ENCODE measurements at places on chromosomes 4 and X.

GRCh38 chr4:7831330-7831729 lies 108.3 kb downstream of the AFAP1 start:
- peak; percentile 61 for DNase-seq

DNA sequence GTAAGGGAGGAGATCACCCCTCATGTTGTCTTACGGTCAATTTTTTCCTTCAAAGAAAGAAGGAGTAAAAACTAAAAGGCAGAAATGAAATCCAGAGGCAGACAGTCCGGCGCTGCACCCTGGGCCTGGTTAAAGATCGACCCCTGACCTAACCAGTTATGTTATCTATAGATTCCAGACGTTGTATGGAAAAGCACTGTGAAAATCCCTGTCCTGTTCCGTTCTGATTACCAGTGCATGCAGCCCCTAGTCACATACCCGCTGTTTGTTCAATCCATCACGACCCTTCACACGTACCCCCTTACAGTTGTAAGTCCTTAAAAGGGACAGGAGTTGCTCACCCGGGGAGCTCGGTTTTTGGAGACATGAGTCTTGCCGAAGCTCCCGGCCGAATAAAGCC lies 105.6 kb upstream of the JADE1 start:
- DNase-seq = no peak

DNA sequence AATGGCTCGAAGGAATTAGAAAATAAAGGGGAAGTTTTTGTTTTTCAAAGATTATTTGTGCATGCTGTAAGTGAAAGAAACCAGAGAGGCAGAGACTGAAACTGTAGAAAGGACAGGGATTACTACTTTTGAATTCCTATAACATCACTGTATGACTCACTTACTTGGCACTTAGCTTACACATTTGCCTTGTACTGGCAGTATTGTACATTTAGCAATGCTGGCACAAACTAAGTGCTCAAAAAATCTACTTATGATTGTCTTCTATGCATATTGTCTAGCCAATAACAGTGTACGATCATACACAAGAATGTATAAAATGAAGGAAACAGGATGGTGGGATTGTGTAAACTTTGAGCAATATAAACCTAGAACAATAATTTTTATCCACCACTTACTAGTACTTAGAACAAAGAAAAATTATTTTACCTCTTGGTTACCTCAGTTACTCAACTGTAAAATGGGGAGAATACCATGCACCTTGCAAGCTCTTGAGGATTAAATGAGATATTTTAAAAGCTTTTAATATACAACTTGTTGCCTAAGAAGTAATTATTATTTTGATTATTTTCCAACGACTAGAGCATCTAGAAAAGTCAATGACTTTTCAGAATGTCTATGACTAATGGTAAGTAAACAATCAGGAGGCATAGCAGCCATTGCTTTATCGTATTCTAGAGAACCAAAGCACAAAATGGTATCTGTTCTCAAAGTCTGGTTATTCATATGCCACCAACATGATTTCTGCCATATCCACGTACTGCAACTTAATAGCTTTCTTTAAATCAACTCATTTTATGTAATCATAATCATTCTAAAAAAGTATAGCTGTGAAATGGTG lies 4.7 kb downstream of the FAM120C start:
- DNase-seq = peak; percentile 81

DNA sequence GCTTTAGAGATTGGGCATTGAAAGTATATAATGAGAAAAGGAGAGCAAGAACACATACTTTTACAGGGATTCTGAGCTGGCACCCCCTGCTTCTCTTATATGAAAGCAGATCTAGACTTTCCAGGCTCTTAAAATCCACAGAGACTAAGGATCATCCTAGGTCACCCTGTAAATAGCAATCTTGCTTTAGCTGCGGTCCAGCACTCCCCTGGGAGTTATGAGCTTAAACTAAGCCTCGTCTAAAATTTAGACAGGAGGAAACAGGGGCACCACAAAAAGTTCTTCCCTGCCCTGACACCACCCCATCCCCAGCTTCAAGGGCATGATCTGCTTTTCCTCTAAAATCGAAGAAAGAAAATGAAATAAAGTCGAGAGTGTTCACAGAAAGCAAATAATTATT lies 143.3 kb upstream of the KCNIP4 start:
- DNase-seq = no peak

DNA sequence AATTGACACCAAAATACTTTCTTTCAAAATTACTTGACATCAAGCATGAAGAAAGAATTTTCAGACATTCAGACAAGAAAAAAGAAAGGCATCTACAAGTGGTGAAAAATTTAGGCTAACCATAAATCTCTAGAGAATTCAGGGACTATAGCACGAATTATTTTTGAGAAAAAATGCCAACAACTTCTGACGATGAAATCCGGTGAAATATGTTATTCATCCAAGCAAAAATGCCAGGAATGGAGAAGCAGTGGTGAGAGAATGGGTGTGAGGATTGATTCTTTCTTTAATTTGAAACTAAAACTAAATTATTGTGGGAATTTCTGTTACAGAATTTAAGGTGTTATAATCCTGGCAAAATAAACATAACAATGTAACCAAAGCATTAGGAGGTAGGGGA lies 69.4 kb upstream of the SORBS2 start:
- DNase-seq = no peak

DNA sequence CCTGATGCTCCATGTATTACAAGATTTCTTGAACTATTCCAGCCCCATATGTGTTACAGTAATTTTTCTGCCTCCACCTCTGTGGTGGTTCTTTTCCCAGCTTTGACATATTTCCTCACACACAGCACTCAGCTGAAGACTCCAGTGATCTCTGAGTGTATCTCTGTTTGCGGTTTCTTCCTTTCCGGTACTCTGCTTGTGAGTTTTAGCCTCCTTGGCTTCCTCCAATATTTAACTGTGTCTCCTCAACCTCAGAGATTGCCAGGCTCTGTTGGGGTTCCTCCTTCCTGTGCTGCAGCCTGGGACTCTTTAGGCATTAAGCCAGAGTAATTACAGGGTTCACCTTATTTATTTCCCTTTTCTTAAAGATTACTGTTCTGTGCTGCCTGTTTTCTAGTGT lies 73.2 kb downstream of the NFKB1 start:
- no peak for DNase-seq

- peak; percentile 46 for DNase-seq
These were observed 219.0 kb downstream of the TLL1 start for GRCh38 chr4:166091912-166092510.

- peak; percentile 52 for DNase-seq
These were observed 94.4 kb upstream of the CLCN4 start for GRCh38 chrX:10062352-10062751.

- no peak for DNase-seq
These were observed 38.6 kb downstream of the MND1 start for GRCh38 chr4:153383131-153383530.

DNA sequence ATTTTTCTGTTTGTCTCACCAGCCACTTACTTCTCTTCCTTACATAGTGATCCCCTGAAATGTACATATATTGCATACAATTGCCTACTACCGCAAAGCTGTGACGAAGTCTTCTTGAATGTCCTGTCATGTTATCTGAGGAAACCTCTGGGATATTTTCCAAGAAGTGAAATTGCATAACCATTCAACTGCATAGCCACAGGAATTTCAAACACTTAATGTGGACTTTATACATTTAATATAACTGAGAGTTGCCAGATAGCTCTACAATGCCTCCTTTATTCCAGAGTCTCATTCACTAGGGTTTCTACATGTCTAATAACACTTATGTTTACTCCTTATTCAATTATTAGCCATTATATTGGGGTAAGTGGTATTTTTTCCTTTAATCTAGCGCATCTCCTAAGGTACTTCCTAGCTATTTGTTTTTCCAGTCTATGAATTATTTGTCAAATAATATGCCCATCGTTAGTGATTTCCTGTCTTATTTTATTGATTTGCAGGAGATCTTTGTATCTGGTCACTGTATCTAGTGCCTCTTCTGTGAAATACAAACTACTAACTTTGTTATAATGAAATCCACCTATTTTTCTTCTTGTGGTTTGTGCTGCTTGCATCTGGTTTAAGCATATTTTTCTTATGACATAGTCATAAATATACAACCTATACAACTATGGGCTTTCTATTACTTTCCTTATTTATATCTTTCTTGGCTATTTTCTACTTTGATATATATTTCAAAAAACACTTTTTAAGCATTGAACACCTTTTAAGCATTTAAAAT lies 69.2 kb upstream of the GRID2 start:
- peak; percentile 99 for DNase-seq

- DNase-seq = no peak
These were observed 7.4 kb downstream of the BDH2 start for GRCh38 chr4:103092245-103092644.

- DNase-seq = no peak
These were observed 11.4 kb downstream of the ASIC5 start for GRCh38 chr4:155854582-155855226.

DNA sequence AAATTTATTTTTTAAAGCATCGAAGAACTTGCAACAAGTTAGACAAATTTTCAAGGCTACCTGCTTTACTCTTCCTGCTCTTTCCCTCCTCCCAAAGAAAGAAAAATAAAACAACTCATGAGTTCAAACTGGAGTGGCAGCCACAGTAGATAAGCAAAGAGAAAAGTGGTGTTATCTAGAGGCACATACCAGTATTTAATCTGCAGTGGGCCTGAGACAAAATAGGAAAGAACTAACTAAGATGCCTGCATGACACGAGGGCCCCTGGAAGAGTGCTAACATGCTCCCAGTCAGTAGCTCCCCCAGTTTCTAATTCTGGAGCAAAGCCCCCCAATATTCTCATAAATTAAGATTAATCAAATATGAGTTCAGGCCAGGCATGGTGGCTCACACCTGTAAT lies 7.9 kb downstream of the ARL9 start:
- no peak for DNase-seq

DNA sequence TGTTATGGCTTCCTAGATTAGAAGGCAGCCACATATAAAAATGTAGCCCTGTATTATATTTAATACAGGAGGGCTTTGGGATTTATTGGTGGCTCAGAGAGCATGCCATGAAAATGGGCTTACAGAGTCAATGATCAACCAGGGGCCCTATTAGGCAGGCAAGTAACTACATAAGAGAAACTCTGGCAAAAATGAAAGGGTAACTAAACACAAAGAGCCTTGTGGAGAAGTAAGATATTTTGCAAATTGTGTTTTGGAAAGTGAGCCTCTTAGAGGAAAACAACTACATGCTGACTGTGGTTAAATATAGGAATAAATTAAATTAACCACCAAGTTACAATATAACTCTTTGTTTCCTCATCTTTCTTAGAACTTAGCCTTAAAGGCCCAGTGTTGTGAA lies 5.5 kb downstream of the SAT1 start:
- no peak for DNase-seq

- no peak for DNase-seq
These were observed 133.6 kb upstream of the RASGEF1B start for GRCh38 chr4:81605271-81605670.

- no peak for DNase-seq
These were observed 43.2 kb upstream of the NKX1-1 start for GRCh38 chr4:1449475-1449832.

- peak; percentile 62 for DNase-seq
These were observed 108.6 kb downstream of the PPP3CA start for GRCh38 chr4:101238706-101239105.

DNA sequence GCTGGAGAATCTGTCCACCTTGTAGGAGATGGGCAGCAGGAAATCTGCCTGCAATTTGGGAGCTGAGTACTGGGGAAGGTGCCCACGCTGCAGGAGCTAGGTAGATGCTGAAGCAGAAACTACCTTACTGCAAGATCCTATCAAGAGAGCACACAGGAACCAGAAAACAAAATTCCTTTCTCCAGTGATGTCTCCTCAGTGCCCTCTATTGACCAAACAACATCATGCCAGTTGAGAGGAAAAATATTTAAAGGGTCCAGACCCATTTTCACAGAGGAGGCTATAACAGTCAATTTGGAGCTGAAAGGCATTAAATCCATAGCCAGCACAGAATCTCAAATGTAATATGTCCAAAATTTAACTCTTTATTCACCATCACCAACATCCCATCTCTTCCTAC lies 406.8 kb downstream of the SLITRK2 start:
- DNase-seq = no peak

GRCh38 chrX:151830911-151831310 lies 81.8 kb upstream of the MAGEA4 start:
- DNase-seq = no peak

DNA sequence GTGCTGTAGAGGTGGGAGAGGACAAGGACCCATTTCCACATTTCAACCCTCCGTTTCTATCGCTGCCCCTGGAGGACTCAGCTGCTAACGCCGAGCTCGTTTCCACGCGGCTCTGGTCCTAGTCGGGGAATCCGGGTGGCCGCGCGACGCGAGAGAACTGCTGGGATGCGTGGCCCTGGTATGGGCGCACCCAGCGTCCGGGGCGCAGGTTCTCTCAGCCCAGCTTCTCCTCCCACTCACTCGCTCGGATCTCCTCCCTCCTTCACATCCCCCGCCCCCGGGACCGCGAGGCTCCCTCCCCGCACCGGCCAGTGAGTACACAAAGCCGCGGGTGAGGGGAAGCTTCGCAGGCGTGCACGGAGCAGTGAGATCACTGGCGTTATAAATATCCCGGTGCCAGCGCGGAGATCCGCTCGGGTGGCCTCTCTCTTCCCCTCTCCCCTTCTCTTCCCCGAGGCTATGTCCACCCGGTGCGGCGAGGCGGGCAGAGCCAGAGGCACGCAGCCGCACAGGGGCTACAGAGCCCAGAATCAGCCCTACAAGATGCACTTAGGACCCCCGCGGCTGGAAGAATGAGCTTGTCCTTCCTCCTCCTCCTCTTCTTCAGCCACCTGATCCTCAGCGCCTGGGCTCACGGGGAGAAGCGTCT lies at the start of gene FGF5:
Gene FGF5 (plus strand): TSS at position 412 of the 649 bp plus-strand sequence. CDS start 161 bp downstream, at position 573.
- DNase-seq = peak; percentile 73

- DNase-seq = no peak
These were observed 19.6 kb downstream of the MPP1 start for GRCh38 chrX:154785716-154786115.

- DNase-seq = peak; percentile 45
These were observed 115.9 kb downstream of the GPAT3 start for GRCh38 chr4:83651846-83652245.

DNA sequence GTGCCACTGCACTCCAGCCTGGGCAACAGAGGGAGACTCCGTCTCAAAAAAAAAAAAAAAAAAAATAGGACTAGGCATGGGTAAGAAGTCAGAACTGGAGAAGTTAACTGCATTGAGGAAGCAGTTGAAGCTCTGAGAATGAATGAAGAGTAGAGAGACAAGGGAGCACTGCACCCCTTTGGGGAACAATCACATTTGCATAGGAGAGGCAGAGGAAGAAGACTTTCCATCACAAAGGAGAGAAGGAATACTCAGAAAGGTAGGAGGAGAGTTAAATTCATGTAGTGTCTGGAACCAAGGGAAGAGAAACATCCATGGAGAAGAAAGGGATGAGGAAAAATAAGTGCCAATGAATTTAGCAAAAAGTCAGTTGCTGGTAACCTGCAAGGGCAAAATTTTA lies 72.4 kb downstream of the GPC3 start:
- no peak for DNase-seq

GRCh38 chr4:68864438-68865187 lies 48.8 kb downstream of the UGT2B10 start:
- DNase-seq = peak; percentile 92

DNA sequence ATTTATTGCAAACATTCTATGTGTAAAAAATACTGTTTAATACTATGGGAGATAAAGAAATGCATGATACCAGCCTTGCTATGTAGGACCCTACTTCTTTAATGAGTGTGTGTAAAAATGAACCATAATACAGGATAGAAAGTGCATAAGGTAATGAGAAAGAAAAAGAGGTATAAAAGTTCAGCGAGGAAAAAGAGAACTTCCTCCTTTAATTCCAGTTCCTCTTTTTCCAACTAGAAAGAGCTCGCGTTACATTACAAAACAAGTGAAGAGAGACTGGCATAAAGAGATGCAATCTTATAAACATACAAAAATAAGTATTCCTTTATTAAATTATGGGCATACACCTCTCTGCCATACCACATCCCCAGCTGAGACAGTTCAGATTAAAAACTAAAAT lies 77.4 kb downstream of the ANKRD17 start:
- DNase-seq = no peak
